ENCODE measurements at places on chromosomes 12 and 14. TPM values are rescaled to one million over a fixed set of nuclear protein-coding genes. Genes with fewer than 3 reads are reported as not detected.

NTF3 gene
- 8.9 TPM for total RNA-seq

GRCh38 chr14:88106377-88106776 lies 101.4 kb downstream of the GPR65 start:
- no peak for DNase-seq

LRRK2 gene
- total RNA-seq, result 0.02 TPM

ANKLE2 gene
- 140 TPM for total RNA-seq

GRCh38 chr12:51378749-51379148 lies 12.5 kb downstream of the GALNT6 start:
- H3K27ac ChIP-seq, result no peak overlapping the region
- peaks cover 18% of the 10 kb centered on the region for H3K4me1 ChIP-seq
- no peaks in the 10 kb centered on the region for H3K27me3 ChIP-seq
- no peak overlapping the region for H3K4me3 ChIP-seq
- no peaks in the 10 kb centered on the region for H3K36me3 ChIP-seq
- DNase-seq, result no peak

Data from astrocyte (in vitro differentiated cells and primary cell).